Stimulated activated CD8-positive, alpha-beta memory T cell treated with anti-CD3 and anti-CD28 coated beads, Interleukin-4, amount 100 ng/mL, for 48 hours (primary cell): ENCODE measurements at places on chromosomes 6 and 20.

GRCh38 chr20:18003897-18004296 lies 35.1 kb downstream of the MGME1 start:
- DNase-seq, result no peak

GRCh38 chr20:20823476-20823881 lies 111.0 kb upstream of the RALGAPA2 start:
- DNase-seq, result no peak

GRCh38 chr6:92810913-92811312 lies 608.4 kb downstream of the EPHA7 start:
- peak; percentile 23 for DNase-seq

GRCh38 chr6:36746251-36746650 lies 48.6 kb downstream of the RAB44 start:
- DNase-seq, result no peak

GRCh38 chr20:16257021-16257420 lies 316.2 kb downstream of the KIF16B start:
- no peak for DNase-seq

DNA sequence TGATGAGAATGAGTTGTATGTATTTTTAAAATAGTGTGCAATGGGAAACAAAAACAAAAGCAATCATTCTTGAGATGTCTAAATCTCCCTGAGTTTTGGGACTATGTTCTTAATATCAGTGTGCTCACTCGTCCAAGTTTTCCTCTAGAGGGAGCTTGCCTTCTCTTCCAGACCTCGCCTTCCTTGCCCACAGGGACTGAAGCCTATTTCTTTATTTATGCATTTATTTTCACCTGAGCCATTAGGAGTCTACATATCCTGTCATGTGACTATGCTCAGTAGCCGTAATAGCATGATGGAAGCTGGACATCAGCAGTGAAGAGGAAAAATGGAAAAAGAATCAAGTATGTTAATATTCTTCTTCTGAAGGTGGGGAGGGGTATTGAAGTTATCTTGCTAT lies 131.2 kb downstream of the SH3BGRL2 start:
- no peak for DNase-seq

DNA sequence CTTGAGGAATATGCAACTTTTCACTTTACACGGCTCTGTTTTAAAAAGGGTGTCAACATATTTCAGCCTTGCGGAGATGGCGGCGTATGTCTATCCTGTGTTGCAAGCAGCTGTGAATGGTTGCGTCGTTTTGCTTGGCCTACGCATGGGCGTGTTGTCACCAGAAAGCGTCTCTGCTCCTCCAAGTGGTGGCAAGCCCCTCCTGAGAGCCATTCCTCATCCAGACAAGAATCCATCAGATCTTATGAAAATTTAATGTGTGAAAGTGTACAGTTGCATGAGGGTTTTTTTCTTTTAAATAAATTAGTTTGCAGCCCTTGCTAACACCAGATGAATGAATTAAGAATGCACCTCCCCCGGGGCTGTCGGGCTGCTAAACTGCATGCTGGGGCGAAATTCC lies 114.4 kb downstream of the PHACTR3 start:
- no peak for DNase-seq

DNA sequence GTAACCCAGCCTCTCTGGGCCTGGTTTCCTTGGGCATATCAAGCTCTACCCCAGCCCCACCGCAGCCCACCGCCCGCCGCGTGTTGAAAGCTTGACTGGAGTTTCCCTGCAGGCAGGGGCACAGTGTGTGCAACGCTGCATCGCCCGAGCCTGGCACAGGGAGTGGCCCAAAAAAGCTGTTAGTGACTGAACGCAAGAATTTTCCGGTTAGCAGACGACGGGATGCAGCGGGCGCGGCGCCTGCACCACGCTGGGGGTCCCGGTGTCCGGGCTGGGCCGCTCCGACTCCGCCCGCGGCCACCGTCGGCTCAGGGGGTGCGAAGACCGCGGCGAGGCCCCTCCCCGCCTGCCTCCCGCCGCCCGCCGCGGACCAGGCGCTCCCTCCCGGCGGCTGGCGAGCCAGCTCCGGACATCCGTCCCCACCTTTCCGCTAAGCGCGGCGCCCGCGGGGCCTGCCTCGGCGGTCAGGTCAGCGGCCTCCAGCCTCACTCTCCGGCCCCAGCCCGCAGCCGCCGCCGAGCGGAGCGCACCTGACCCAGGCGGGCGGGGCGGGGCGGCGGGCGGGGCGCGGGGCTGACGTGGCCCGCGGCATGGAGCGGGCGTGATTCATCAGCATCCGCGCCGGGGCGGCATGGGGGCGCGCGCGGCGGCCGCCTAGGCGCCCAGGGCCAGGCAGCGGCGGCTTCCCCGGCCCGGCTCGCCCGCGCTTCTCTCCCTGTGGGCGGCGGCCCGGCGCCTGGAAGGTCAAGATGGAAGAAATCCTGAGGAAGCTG lies at the start of gene ARFGEF3:
TSS of gene ARFGEF3 (plus strand) at position 602 of the 773 bp plus-strand sequence. CDS start at position 750, 148 bp downstream.
- DNase-seq, result peak; percentile 73

DNA sequence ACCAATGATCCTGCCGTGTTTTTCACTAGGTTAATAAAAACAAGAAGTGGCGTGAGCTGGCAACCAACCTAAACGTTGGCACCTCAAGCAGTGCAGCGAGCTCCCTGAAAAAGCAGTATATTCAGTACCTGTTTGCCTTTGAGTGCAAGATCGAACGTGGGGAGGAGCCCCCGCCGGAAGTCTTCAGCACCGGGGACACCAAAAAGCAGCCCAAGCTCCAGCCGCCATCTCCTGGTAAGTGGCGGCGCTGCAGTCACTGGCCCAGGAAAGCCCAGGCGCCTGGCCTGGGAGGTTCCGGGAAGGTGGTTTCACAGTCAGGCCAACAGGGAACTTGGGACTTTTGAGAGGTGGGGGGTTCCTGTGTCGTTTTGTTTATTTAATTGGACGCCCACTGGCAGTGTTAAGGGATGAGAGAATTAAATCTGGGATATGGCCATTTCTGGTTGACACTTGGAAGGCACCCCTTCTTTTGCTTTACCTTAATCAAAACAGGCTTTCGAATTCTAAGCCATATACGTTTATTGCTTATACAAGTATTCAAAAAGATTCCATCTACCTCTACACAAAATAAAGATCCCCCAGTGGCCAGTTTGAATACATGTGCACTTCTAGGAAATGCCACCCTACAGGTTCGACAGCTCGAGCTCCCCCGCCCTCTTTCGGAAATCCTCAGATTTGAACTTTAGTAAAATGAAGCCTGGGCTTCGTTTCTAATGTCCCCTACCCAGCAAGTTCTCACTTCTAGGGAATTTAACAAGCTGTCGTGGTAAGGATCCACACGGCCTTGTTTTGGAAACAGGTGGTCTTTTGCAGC lies 138.9 kb downstream of the TMEM242 start:
- DNase-seq, result peak; percentile 75

DNA sequence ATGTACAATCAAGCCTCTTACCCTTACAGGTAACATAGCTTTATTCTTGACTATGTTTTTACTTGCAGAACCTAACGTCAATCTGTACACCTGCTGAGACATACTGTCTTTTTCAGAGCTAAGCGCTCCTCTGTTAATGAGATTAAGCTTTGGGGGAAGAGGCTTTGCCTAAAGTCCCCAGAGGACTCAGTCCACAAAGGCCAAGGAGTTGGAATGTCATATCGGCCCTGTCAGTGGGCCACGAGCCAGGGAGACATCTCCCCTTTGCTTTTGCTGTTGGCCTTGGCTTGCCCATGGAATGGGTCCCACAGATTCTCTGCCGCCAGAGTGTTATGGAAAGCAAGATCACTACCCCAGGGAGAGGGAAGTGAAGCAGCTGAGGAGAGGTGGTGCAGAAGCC lies 64.1 kb upstream of the SOX4 start:
- DNase-seq, result no peak

DNA sequence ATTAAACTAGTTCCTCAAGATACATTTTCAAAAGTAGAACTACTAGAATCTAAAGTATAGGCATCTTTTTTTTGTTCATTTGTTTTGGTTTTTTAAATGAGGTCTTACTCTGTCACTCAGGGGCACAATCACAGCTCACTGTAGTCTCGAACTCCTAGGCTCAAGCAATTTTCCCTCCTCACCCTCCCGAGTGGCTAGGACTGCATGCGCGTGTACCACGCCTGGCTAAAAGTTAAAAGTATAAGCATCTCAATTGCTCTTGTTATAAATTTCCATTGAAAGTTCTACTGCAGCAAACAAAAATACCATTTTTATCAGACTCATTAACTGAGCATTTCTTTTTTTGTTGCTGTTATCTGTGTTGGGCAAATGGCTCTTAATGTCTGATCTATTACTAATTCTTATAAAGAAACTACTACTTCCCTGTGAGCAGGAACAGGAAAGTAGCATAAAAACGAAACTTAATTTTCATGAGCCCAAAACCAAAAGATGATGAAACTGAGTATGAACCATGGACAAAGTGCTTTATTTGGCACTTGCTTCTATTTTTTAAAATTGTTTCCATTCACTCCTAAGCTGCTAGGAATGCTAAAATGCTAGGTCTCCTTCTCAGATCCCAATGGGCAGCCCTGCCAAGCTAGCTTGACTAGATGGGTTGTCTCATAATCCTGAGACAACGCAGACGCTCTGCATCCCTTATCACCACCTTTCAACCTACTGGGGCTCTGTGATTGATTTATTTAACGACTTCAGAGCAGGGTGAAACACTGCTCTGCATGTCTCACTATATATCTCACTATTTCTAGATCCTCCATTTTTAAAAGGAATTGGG lies 36.9 kb downstream of the TRPC4AP start:
- DNase-seq, result peak; percentile 38

DNA sequence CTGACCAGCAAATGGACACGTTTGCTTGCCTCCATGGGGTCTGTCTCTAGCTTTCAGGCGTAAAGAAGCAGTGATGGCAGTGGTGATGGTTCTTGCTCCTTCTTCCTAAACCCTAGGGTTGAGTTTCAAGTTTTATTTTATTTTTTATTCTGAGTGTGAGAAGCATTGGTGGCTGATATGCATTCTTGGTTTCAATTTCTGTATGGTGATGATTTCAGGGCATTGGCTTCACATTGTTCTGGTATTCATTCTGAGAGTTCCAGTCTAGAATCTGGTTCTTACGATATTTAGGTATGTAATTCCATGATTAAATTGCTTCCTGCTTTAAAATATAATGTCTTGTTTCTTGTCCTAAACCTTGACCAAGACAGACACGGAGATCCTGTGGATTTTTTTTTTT lies 444.5 kb upstream of the IMPG1 start:
- no peak for DNase-seq

- DNase-seq, result no peak
These were observed 102.7 kb upstream of the ID4 start for GRCh38 chr6:19734519-19734918.

- no peak for DNase-seq
These were observed 296.7 kb downstream of the CDH26 start for GRCh38 chr20:60254901-60255411.

DNA sequence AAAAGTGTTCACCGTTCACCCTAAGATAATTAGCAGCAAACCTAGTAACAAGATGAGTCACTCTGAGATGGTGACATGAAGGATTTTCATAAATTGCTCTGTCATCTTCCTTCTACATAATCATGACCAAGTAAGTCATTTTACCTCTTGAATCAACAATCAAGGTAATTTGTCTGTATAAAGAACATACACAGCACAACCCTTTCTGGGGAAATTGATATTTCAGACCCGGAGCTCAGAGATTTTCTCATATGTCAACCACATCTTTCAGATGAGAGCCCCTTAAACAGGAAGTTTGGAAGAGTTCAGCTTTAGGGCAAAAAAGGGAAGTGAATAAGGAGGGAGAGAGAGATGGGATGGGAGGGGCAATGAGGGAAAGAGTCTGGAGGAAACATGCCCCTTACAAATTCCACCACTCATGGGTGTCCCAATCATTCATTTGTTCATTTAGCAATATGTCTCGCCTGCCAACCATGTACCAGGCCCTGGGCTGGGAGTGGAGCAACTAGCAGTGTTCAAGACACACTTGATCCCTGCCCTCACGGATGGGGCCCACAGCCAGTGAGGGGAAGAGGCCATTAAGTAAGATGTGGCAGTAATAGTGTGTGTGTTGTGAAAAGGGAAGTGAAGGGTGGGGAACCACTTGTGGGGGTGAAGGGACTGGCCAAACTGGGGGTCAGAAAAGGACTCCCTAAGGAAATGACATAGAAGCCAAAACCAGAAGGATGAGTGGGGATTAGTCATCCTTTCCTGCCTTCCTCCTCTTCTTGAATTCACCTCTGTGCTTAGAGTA lies 190.9 kb downstream of the MAFB start:
- DNase-seq, result no peak

DNA sequence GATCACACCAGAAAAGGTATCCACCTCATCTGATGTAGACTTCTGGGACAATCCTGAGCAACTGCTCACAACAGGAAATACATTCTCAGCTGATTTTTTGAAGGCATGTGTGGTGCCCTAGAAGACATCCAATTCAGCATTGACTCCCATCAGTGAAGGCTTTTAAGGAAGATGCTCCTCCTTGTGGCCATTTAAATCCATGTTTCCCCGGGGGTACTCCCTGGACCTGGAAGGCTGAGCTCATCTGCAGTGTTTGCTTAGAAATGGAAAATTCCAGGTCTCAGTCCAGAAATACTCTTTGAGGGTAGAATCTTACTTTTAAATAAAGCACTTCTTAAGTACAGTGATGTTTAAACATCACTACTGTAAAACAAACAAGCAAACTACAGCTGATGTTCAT lies 195.5 kb upstream of the PDE10A start:
- no peak for DNase-seq

- no peak for DNase-seq
These were observed 324.2 kb upstream of the PREP start for GRCh38 chr6:105726902-105727655.

- no peak for DNase-seq
These were observed 110.8 kb downstream of the MYLK4 start for GRCh38 chr6:2639896-2640295.

GRCh38 chr6:12165722-12166280 lies 124.4 kb upstream of the EDN1 start:
- no peak for DNase-seq

GRCh38 chr6:43495409-43495941 lies 14.7 kb downstream of the LRRC73 start:
- DNase-seq, result no peak

DNA sequence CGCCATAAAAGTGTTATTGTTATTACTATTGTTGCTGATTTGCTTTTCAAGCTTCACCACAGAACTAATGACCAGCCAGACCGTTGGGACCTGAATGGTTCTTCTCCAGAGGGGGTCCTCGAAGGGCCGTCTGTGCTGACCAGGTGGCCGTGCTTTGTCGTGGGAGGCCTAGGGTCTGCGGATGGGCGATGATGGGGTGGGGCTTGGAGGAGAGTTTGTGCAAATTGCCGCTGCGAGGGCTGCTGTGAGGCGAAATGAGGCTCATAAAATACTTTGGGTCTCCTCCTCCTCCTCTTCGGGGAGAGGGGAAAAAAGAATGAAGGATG lies 6.0 kb upstream of the ZBTB22 start:
- DNase-seq, result no peak

DNA sequence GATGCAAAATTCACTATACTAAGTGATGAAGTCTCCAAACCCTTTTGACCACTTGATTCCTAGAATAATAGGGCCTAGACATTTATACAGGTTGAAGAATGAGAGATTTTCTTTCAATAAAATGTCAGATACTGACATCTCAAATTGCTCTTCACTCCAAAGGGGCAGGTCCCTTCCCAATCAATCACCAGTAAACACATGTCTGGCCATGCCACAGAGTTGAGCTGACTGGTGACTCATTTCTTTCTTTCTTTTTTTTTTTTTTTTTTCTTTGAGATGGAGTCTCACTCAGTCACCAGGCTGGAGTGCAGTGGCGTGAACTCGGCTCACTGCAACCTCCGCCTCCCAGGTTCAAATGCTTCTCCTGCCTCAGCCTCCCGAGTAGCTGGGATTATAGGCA lies 388.6 kb upstream of the BTBD3 start:
- no peak for DNase-seq

GRCh38 chr6:18823782-18824386 lies 436.7 kb downstream of the RNF144B start:
- peak; percentile 81 for DNase-seq
